Effector memory CD8-positive, alpha-beta T cell (primary cell): ENCODE measurements at places on chromosomes 3 and 15.

GRCh38 chr15:76173317-76173834 lies 113.6 kb downstream of the TMEM266 start:
- DNase-seq = no peak

- DNase-seq = no peak
These were observed 6.2 kb downstream of the HDC start for GRCh38 chr15:50259276-50259675.

GRCh38 chr3:141100531-141101320 lies 49.6 kb downstream of the SPSB4 start:
- DNase-seq = no peak

DNA sequence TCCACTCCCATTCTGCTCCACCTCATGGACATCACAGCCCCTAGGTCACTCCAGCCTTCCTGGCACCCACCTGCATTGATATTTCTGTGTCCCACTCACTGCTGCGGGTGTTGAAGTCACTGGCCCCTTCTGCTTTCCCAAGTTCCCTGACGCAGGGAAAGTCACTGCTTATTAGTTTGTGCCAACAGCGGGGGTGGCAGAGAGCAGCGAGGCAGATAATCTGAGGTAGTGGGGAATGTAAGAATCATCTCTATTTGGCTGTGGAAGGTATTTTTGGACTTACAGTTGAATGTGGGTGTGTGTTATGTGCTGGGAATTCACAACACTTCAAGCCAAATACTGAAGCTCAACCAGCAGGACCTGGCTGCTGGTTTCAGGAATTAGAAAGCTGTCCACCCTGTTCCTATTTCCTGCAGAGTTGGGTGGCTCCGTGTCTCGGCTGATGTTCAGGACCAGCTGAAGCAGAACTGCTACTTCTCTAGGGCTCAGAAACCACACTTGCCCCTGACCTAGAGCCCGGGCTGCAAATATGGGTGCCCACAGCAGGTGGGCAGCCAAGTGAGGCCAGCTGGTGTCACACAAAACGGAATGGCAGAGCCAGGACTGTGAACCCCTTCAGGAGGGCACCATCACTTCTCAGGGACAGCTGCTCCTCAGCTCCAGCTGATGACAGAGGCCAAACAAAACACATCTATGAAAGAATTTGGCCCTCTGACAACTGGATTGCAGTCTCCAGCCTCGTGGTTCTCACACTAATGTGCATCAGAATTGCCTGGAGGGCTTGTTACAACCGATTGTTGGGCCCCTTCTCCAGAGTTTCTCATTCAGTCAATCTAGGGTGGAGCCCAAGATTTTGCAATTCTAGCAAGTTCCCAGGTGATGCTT lies 57.7 kb downstream of the SEMA5B start:
- DNase-seq = no peak

GRCh38 chr15:23518104-23518503 lies 47.4 kb upstream of the MKRN3 start:
- no peak for DNase-seq

GRCh38 chr15:101501703-101502373 lies 12.3 kb upstream of the PCSK6 start:
- peak; percentile 25 for DNase-seq

DNA sequence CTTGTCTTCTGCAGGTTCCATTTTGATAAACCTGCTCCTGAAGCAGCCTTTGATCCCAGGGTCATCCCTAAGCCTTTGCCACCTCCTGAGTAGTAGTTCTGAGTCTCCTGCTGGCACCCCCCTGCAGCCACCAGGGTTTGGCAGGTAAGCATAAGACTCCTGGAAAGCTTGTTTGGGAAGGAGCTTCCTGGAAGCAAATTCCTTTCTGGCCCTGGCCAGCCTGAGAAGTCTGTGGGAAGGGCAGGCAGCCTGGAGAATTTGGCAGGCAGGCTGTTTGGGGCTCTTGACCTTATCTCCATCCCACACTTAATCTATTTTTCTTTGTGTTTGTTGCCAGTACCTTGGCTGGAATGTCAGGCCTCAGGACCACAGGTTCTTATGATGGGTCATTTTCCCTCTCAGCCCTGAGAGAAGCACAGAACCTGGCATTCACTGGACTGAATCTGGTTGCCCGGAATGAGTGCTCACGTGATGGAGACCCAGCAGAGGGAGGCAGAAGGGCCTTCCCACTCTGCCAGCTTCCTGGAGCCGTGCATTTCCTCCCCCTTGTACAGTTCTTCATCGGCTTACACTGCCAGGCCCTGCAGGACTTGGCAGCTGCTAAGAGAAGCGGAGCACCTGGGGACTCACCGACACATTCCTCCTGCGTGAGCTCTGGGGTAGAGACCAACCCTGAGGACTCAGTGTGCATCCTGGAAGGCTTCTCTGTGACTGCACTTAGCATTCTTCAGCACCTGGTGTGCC lies 13.4 kb downstream of the ATRIP start:
- DNase-seq = no peak

GRCh38 chr3:9183011-9183410 lies 66.4 kb downstream of the SRGAP3 start:
- DNase-seq = no peak

GRCh38 chr3:147380387-147380951 lies 25.9 kb downstream of the ZIC4 start:
- DNase-seq = no peak

DNA sequence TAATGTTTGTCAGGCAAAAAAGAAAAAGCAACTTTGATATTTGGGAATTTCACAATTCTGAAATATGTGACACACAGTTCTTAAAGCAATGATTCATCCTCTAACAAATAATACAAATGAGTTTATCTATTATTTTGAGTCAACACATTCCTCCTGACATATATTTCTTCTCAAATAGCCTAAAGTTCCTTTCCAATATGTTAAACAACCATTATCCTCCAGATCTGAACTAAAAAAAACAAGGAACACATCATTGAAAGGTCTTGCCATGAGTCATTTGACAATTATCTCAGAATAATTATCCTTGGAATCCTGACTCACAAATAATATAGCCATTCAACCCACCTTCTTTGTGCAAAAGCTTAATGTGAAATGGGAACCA lies 208.7 kb upstream of the CDIN1 start:
- DNase-seq = no peak

DNA sequence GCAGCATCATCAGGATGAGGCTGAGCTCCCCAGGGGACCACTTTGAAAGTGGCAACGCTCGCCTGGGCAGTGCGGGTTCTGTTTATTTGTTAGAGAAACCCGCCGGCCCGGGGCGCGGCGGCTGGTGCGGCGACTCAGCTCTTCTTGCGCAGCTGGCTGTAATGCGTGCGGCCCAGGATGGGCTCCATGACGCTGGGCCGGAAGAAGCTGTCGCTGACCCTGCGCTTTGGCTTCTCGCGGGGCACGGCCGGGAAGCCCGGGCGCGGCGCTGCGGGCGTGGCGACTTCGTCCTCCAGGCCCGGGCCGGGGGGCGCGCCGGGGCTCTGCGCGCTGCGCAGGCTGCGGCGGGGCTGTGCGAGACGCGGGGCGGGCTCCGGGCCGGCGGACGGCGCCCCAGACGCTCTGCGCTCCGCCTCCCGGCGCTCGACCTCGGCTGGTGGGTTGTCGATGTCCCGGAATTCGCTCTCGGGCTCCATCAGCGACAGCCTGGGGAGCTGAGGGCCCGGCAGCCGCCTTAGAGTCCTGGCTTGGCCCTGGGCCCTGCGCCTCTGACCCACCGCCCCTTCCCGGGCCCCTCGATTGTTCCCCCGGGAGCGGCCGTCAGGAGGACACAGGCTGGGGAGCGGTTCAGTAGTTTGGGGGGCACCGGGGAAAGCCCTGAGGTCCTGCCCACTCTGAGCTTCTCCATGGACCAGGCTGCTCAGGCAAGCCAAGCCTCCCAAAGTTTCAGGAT lies 10.3 kb upstream of the KIF7 start:
- no peak for DNase-seq

GRCh38 chr3:86967062-86967461 lies 23.9 kb downstream of the VGLL3 start:
- DNase-seq = no peak

GRCh38 chr15:48493084-48493762 lies 152.3 kb downstream of the FBN1 start:
- no peak for DNase-seq

DNA sequence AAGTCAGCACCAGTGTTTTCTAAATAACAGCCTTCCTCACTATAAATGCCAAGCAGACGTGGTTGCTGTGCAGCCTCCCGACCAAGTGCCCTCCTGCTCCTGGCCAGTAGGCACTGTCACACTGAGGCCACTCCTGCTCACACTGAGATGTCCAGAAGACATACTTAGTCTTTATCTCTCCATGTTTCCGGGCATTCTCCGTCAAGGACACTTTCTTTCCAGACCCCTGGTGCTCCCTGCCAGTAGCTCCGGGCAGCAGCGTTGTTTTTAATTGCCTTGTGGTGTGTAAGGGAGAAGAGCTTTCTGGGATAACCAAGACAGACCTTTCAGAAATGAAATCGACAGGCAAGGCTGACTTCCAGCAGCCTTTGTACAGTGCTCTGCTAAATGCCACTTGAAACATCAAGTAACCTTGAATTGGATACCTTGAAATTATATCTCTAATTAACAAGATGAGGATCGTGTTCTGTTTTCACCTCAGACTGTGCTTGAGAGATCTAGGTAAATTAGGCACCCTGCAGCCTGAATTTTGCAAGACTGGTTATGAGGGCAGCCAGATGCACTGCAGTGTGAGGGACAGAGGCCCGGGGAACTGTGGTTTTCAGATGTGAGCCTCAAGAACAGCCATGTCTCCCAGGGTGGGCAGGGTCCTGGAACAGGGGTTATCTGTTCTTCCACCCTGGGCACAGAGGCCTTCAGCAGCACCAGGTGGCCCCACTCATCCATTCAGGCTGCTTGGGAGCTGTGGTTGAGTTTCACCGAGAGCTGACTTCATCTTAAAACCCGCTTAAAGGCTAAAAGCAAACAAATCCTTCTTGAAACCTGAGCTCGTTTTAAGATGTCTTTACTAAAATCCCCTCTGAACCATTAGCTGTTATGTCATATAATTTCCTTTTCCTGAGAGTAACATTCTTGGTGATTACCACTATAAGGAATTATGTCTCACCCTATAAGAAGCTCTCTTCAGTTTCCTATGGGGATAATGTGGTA lies 105.5 kb upstream of the IL12A start:
- DNase-seq = no peak

DNA sequence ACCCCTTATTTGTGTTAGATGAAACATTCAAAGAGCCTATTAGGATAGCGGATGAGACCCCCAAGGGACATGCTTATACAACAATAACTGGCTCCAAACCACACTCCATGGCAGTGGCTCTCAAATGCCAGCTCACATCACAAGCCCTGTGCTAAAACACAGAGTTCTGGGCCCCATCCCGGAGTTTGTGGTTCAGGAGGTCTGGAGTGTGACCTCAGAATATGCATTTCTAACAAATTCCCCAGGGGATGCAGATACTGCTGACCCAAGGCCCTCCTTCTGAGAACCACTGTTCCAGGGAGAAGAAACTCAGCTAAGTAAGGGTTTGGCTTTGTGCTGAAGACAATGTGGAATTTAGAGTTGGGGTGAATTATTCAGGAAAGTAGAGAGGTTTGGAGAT lies 3.6 kb downstream of the CCRL2 start:
- DNase-seq = no peak
